Omental fat pad (tissue), 4 donors: ENCODE measurements at places on chromosomes 3 and 15.

- DNase-seq: no peak
Measured at GRCh38 chr3:60015032-60015705, 965.3 kb upstream of the CFAP20DC start.

DNA sequence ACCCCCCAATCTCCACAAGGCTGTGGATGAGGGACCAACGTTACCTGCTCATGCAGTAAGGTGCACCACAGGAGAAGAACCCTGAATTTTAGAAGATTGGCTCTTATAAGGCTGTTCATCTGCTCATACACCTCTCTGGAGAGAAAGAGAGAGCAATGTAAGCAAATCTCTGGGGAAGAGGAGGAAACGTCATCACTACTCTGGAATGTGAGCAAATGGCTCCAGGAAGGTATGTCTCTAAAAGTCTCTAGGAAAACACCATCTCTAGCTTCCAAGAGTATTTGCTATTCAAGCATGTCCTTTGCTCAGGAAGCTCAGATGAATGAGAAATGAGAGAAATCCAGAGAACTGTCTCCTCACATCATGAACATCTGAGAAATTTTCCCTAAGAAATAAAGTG is 235.4 kb downstream of the TBL1XR1 start:
- no peak for DNase-seq

GRCh38 chr3:139839659-139840058 is 95.3 kb upstream of the CLSTN2 start:
- no peak for DNase-seq

GRCh38 chr3:78337801-78338211 is 1297.9 kb downstream of the ROBO2 start:
- no peak for DNase-seq
